SJSA1 (cell line): ENCODE measurements at places on chromosomes 5 and 9.

DNA sequence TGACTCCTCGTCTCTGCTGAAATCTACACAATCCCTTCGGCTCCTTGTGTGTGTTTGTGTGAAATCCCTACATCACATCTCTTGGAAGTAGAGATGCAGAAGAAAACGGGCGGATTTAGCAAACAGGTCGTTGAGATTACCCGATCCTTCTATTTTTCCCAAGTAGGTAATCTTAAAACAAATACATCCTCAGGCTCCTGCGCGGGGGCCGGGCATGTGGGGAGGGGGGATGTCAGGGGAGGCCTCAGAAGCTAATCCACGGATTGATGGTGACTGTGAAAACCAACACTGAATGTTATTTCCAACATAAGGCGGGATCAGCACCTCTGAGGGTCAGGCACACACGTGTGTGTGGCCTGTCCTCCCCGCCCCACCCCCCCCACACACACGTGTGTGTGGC is 137.8 kb downstream of the ROR2 start:
- no peak for DNase-seq
- no peak overlapping the region for H3K27ac ChIP-seq
- H3K27me3 ChIP-seq: no peaks in the 10 kb centered on the region

DNA sequence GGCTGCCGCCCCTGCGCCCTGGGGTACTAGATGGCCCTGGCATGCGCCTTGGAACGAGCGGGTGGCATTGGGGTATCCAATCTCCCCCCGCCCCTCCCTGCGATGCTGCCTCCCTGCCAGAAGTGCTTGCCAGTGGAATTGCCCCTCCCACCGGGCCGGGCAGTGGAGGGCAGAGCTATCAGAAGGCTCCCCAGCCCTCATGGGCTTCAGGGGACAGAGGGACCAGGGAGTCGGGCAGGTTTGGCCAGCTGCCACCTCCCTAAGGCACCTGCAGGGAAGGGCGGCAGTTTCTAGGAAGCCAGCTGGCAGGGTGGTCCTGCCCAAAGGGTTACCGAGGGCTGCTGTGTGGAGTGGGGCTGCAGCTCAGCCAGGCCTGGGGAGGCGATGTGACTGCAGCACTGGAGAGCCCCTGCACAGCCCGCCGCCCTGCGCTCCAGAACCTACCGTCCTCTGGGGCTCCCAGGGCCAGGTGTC is 52.8 kb upstream of the EGFL7 start:
- peaks cover 59% of the 10 kb centered on the region for H3K4me1 ChIP-seq
- no peaks in the 10 kb centered on the region for H3K36me3 ChIP-seq
- no peak for DNase-seq
- H3K4me3 ChIP-seq: no peak overlapping the region

DNA sequence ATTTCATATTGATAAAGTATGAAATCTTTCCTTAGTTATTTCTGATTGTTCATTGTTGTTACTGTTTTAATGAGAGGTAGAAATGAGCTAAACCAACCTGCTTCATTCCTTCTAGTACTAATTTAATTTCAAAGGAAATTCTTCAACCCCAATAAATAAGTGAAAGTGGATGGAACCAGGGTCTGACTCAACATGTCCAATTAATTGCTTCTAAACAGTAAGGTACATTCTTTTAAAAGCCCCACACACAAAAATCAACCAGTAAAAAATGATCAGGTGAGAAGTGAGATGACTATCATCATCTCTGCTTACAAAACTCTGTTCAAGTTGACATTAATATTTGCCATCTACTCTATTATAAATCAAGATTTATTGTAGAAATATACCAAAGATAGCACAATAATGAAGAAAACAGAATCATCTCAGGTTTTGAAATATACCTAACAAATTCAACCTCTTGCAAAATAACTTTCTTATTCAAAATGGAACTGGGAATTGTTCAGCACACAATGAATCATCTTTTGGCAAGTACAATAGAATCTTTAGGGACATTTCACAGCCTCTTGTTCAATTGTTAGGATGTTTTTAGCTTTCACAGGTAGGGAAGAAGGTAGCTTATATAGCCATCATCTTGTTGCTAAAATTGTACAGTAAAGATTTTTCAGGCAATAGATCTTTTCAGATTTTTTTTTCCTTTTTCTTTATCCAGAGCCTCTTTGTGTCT is 114.5 kb downstream of the RPS23 start:
- peak overlapping the region; percentile 53; the same call in 1 of the 2 replicates for H3K27ac ChIP-seq
- H3K27me3 ChIP-seq: no peaks in the 10 kb centered on the region
- H3K4me3 ChIP-seq: no peak overlapping the region
- H3K36me3 ChIP-seq: no peaks in the 10 kb centered on the region
- peak; percentile 36 for DNase-seq

GRCh38 chr9:136961279-136962065 is 9.4 kb downstream of the LCN12 start:
- H3K4me3 ChIP-seq: no peak overlapping the region
- no peaks in the 10 kb centered on the region for H3K36me3 ChIP-seq
- H3K27ac ChIP-seq: no peak overlapping the region
- H3K27me3 ChIP-seq: peaks cover 8% of the 10 kb centered on the region
- H3K4me1 ChIP-seq: no peaks in the 10 kb centered on the region

DNA sequence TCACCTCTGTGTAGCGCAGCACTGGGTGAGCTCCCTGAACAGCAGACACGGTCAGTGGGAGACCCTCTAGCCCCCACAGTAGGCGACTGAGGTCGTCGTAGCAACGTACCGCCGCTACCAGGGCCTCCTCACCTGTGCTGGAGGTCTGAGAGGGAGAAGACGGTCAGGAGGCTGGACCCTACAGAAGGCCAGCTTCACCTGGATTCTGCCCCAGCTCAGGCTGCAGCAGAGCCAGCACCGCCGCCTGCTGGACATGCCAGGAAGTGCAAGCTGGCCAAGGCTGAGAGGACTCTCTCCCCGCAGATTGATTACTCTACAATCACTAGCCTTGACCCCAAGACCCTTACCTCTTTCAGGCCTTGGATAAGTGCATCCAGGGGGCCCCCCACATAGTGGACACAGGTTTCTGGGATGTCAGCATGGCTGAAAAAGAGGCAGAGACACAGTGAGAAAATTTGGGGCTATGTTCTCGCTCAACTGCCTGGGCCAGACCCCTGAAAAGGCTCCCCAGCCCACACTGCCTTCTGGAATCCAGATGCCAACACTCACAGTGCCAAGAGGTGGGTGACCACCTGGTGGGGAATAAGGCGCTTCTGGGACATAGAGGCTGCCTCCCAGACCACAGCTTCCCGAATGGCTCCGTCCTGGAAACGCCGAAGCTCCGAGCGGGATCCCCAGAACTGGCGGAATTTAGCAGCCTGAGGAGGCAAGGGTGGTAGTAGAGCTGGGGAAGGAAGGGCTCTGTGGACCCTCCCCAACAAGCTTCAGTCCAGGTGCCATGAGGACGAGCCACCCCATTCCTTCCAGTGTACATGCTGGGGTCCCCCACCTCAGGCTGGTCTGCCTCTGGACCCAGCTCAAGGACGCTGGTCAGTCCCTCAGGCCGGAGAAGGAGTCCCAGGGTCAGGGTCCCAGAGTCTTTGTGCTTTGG is 6.9 kb downstream of the NOL6 start:
- no peaks in the 10 kb centered on the region for H3K27me3 ChIP-seq
- peaks cover 9% of the 10 kb centered on the region for H3K4me1 ChIP-seq
- DNase-seq: no peak
- no peak overlapping the region for H3K27ac ChIP-seq

DNA sequence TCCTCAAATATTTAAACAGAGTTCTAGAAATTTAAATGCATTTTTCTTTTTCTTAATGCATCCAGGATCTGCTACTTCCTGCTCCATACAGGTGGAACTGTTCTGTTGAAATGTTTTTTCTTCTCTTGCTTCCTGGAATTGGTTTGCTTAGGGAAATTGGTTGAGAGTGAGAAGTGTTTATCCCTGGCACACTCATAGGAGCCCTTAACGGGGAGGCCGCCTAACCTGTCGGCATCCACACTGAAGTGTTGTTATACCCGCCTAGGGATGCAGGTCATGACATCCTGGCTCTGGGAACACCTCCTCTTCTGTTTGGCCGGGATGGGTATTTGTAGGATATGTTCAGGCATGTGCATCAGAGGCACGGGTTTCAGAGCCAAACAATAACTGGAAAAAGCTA is 239.7 kb downstream of the GADD45G start:
- H3K4me1 ChIP-seq: no peaks in the 10 kb centered on the region
- no peaks in the 10 kb centered on the region for H3K36me3 ChIP-seq
- no peak for DNase-seq
- no peak overlapping the region for H3K4me3 ChIP-seq
- H3K27me3 ChIP-seq: no peaks in the 10 kb centered on the region

DNA sequence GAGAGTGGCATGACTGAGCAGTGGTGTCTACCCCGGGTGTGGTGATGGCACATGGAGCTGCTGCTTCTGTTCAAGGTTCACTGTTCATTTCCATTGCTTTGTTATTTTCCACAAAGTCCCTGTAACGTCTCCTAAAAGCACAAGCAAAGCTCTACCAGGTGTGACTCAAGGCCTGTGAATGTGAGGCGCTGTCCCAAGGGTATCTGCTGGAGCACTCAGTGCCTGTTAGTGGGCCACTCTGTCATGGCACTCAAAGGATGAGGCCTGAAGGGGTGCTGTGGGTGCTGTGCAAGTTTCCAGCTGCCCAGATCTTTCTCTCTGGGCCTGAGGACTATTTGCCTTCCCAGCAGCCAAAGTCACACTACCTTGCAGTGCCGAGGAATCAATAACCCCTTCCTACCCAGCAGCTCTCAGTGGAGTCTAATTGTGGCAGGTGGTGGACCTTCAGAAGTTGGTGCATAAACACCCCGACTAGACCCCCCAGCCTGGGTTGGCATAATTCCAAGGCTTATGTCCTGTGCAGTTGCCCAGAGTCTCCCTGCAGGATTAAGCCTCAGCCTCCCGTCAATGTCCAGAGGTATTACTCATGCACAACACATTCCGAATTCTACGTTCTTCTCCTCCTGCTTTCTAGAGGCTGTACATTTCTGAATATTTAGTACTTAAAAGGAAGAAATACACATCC is 17.4 kb upstream of the PTCH1 start:
- no peaks in the 10 kb centered on the region for H3K27me3 ChIP-seq
- no peaks in the 10 kb centered on the region for H3K36me3 ChIP-seq
- peak; percentile 25 for DNase-seq
- no peak overlapping the region for H3K4me3 ChIP-seq
- peaks cover 25% of the 10 kb centered on the region for H3K4me1 ChIP-seq

- H3K27ac ChIP-seq: no peak overlapping the region
- DNase-seq: no peak
- H3K4me1 ChIP-seq: 0 out of 2 replicates have a peak, but pooled peaks cover 3% of the 10 kb centered on the region
- no peaks in the 10 kb centered on the region for H3K36me3 ChIP-seq
Measured at GRCh38 chr9:4792054-4792571, 631 bp upstream of the RCL1 start.

DNA sequence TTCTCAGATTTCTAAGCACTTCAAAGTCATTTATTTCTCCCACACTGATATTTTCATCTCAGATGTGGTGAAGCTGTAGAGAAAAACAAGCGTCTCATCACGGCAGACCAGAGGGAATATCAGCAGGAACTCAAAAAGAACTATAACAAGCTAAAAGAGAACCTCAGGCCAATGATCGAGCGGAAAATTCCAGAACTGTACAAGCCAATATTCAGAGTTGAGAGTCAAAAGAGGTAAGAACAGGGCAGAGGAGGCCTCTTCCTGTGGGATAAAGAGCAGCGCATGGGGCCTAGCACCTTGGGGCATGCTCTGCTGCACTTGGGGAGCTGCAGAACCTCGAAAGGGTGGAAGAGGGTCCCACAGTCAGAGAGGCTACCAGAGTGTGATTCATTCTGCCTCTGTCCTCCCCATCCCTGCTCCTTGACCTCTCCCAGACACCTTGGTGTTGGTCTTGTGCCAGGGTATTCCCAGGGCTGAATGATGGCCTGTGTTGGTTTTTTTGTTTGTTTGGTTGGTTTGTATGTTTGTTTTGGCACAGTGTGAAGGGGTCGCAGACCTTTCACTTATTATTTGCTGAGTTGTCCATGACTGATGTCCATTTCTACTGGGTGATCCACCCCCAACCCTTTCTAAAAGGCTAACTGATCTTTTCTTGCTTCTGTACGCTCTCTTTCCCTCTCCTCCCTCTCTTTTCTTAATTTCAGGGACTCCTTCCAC is 248.9 kb downstream of the DOCK8 start:
- no peak overlapping the region for H3K4me3 ChIP-seq
- DNase-seq: no peak
- no peaks in the 10 kb centered on the region for H3K36me3 ChIP-seq
- H3K27ac ChIP-seq: no peak overlapping the region
- no peaks in the 10 kb centered on the region for H3K27me3 ChIP-seq
- H3K4me1 ChIP-seq: no peaks in the 10 kb centered on the region

GRCh38 chr5:120139039-120139438 is 325.1 kb upstream of the PRR16 start:
- no peak overlapping the region for H3K4me3 ChIP-seq
- no peaks in the 10 kb centered on the region for H3K36me3 ChIP-seq
- DNase-seq: no peak
- peaks cover 13% of the 10 kb centered on the region for H3K4me1 ChIP-seq
- no peaks in the 10 kb centered on the region for H3K27me3 ChIP-seq

- H3K4me3 ChIP-seq: no peak overlapping the region
- H3K27me3 ChIP-seq: no peaks in the 10 kb centered on the region
- no peaks in the 10 kb centered on the region for H3K36me3 ChIP-seq
- DNase-seq: peak; percentile 6
- no peaks in the 10 kb centered on the region for H3K4me1 ChIP-seq
- H3K27ac ChIP-seq: no peak overlapping the region
Measured at GRCh38 chr5:90386099-90386710, 23.4 kb downstream of the CETN3 start.

- H3K27ac ChIP-seq: no peak overlapping the region
- H3K27me3 ChIP-seq: no peaks in the 10 kb centered on the region
- no peaks in the 10 kb centered on the region for H3K4me1 ChIP-seq
- no peaks in the 10 kb centered on the region for H3K36me3 ChIP-seq
- H3K4me3 ChIP-seq: no peak overlapping the region
Measured at GRCh38 chr5:77308154-77308960, 97.9 kb downstream of the PDE8B start.

- H3K4me3 ChIP-seq: no peak overlapping the region
- H3K4me1 ChIP-seq: no peaks in the 10 kb centered on the region
- H3K27ac ChIP-seq: no peak overlapping the region
- no peaks in the 10 kb centered on the region for H3K27me3 ChIP-seq
Measured at GRCh38 chr9:120413121-120414048, 166.6 kb downstream of the CDK5RAP2 start.

DNA sequence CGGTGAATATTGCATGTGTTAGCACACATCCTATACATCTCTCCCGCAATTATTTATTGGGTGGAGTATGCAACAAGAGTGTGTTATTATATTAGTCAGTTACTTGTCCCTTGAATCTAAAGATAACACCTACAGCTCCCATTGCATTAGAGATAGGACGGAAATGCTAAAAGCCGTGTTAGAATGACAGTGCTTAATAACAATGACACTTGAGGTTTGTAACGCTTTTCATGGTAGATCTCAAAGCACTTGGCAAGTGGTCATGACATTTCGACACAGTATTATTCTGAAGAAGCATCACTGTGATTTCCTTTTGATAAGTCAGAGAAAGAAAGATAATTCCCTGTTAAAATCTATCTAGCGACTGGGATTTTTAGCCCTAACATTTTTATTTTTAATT is 33.4 kb upstream of the TRIO start:
- H3K36me3 ChIP-seq: no peaks in the 10 kb centered on the region
- no peak overlapping the region; the same call in 1 of the 2 replicates for H3K27ac ChIP-seq
- DNase-seq: no peak
- H3K4me1 ChIP-seq: peaks cover 47% of the 10 kb centered on the region
